ENCODE measurements at places on chromosomes 2 and 18. TPM values are rescaled to one million over a fixed set of nuclear protein-coding genes. Genes with fewer than 3 reads are reported as not detected.

Gene CXCR4
- total RNA-seq, result 27.7 TPM

Gene ALPP
- not detected for total RNA-seq

Gene ITPRIPL1
- total RNA-seq, result 3.8 TPM

Gene REG3G
- 18.1 TPM for total RNA-seq

Gene CSRNP3
- total RNA-seq, result 6.5 TPM

GRCh38 chr18:45562567-45563479 lies 52.5 kb upstream of the SLC14A2 start:
- DNase-seq, result no peak
- no peak overlapping the region for H3K4me3 ChIP-seq
- H3K27me3 ChIP-seq, result no peaks in the 10 kb centered on the region
- H3K36me3 ChIP-seq, result no peaks in the 10 kb centered on the region
- peaks cover 7% of the 10 kb centered on the region for H3K4me1 ChIP-seq
- no peak overlapping the region for H3K27ac ChIP-seq

DNA sequence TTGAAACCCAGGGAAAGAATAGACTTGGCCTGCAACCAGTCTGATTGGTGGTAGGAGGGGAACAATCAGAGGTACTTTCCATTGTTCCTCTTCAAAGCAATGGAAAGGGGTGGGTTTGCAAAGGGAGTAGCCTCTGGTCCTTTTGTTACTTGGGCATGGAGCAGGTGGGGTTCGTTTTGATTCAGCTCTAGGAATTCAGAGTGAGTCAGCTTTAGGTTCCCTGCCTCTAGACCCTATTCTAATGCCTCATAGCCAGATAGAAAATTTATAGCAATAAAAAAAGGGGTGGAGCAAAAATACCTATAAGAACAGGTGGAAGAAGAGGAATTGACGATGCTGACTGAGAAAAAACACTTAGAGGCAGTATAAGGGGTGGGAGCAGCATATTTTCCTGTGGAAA lies 636.4 kb downstream of the PLCL1 start:
- no peak overlapping the region for H3K27ac ChIP-seq
- no peaks in the 10 kb centered on the region for H3K4me1 ChIP-seq
- no peaks in the 10 kb centered on the region for H3K36me3 ChIP-seq
- H3K4me3 ChIP-seq, result no peak overlapping the region
- no peak for DNase-seq

- H3K27me3 ChIP-seq, result no peaks in the 10 kb centered on the region
- DNase-seq, result no peak
- H3K4me1 ChIP-seq, result no peaks in the 10 kb centered on the region
- H3K36me3 ChIP-seq, result no peaks in the 10 kb centered on the region
- H3K4me3 ChIP-seq, result no peak overlapping the region
These were observed 27.1 kb downstream of the FBLN7 start for GRCh38 chr2:112165296-112165695.

- H3K4me1 ChIP-seq, result peaks cover 4% of the 10 kb centered on the region
- no peaks in the 10 kb centered on the region for H3K36me3 ChIP-seq
- H3K27me3 ChIP-seq, result no peaks in the 10 kb centered on the region
These were observed 2.3 kb downstream of the RFTN2 start for GRCh38 chr2:197673106-197673505.

DNA sequence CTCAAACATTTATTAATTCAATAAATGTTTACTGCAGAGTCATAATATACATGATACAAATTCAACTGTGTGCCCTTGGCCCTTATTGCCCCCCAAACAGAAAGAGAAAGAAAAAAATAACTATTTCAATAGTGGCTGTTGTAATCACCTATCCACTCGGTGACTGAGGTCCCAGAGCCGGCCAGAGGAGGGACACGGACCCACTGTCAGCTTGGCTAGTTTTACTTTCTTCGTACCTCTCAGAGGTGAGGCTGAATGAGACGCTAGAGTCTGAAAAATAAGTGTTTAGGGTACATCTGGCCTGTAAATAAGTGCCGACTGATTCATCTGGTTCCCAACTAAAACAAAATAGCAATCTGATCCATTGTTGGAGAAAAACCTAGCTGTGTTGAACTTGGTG lies 31.3 kb upstream of the FZD7 start:
- H3K27ac ChIP-seq, result no peak overlapping the region
- DNase-seq, result no peak
- H3K27me3 ChIP-seq, result no peaks in the 10 kb centered on the region
- no peak overlapping the region for H3K4me3 ChIP-seq
- no peaks in the 10 kb centered on the region for H3K36me3 ChIP-seq

- DNase-seq, result no peak
- no peaks in the 10 kb centered on the region for H3K36me3 ChIP-seq
- no peaks in the 10 kb centered on the region for H3K27me3 ChIP-seq
- no peaks in the 10 kb centered on the region for H3K4me1 ChIP-seq
- no peak overlapping the region for H3K4me3 ChIP-seq
These were observed 15.4 kb upstream of the DTNA start for GRCh38 chr18:34694591-34695165.

DNA sequence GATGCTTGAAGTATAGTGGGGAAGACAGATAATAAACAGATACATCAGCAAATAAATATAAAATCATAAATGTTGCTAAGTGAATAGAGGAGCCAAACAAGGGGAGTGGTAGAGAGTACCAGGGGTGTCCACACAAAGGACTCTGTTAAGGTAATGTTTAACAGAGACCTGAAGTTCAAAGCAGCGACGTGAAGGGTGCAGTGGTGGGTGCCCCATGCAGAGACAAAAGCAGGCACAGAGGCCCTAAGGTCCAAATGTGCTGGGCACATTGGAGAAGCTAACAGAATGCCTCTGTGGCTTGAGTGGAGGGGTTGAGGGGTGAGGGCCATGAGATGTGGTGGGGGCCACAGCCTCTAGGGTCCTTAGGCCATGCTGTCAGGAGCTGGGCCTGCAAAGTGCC lies 109.1 kb downstream of the POLE4 start:
- no peak overlapping the region for H3K4me3 ChIP-seq
- no peak for DNase-seq
- no peaks in the 10 kb centered on the region for H3K36me3 ChIP-seq
- H3K4me1 ChIP-seq, result no peaks in the 10 kb centered on the region

GRCh38 chr2:80365762-80366161 lies 61.2 kb upstream of the LRRTM1 start:
- H3K27ac ChIP-seq, result no peak overlapping the region
- no peaks in the 10 kb centered on the region for H3K4me1 ChIP-seq
- no peaks in the 10 kb centered on the region for H3K27me3 ChIP-seq
- H3K36me3 ChIP-seq, result no peaks in the 10 kb centered on the region

- peak overlapping the region; percentile 97 for H3K27ac ChIP-seq
- peak overlapping the region; percentile 46 for H3K4me3 ChIP-seq
- H3K4me1 ChIP-seq, result peaks cover 22% of the 10 kb centered on the region
- DNase-seq, result no peak
- no peaks in the 10 kb centered on the region for H3K27me3 ChIP-seq
These were observed 2.4 kb upstream of the SMAD7 start for GRCh38 chr18:48953104-48953706.

DNA sequence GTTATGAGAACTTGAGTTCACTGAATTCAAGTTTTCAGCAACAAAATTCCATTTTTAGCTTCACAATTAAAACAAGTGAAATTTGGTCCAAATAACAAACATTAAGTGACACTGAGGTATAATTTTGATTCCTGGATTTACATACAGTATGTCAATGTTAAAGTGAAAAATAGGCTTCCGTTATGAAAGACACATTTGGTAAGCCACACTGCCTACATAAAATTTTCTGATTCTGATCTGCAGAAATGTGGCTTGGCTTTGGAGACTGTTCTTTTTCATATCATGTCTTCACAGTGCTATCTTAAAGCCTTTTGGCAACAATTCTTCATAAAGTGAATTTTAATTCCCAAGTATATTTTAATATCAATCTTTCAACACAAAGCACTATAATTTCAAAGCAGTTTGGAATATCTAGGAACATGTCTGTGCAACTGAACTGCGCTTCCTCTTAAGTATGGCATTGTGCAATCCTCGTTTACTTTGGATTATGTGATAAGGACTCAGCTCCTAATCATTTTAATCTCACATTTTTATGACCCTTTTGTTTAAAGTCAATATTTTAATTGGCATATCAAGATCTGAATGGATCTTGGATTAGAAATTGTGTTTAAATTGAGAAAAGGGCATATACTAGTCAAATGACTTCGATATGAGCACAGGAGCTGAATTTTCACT lies 60.0 kb downstream of the RBMS1 start:
- H3K4me3 ChIP-seq, result no peak overlapping the region
- H3K36me3 ChIP-seq, result no peaks in the 10 kb centered on the region
- H3K27me3 ChIP-seq, result no peaks in the 10 kb centered on the region

DNA sequence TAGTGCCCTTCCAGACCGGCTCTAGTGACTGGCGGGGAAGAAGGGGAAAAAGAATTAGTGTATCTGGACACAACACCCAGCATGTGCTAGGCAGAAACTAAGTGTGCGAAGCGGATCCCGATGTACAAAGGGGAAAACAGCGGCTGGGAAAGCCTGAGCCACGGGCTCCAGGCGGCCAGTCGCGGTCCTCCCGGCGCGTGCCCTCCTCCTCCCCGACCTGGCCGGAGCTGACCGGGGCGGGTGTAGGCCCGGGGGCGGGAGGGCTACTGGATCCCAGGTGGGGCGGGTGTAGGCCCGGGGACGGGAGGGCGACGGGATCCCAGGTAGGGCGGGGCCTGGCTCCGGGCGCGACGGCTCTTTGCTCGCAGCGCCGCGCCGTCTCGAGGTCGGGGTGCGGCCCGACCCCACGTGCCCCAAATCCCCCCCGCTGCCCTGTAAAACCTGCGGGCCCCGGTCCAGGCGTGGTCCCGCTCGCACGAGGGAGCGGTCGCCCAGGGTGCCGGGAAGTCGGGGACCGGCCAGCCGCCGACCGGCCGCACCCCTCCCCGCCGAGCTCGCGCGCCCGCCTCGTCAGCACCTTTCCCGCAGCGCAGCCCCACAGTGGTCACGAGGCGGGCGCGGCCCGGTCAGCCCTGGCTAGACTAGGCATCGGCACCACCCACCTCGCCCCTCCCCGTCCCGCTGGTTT lies 48.8 kb downstream of the C2orf42 start:
- H3K27ac ChIP-seq, result peak overlapping the region; percentile 96
- H3K27me3 ChIP-seq, result no peaks in the 10 kb centered on the region
- no peaks in the 10 kb centered on the region for H3K36me3 ChIP-seq
- H3K4me3 ChIP-seq, result peak overlapping the region; percentile 32

DNA sequence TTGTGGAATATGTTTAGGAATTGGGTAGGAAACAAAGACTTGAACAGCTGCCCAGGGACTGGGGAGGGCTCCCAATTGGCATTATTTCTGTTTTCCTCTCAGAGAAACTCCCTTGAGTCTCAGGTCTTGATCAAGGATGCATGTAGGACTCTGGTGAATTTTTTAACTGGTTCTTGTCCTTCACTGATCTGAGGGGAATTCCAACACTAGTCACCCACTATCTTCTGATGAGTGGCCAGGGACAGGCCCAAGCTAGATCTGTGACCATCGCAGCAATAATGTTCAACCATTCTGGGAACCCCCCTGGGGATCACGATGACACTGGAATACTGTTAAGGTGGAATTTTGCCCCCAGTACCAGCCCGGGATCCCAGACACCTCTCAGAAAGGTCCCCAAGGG lies 132.0 kb downstream of the SH3BP4 start:
- H3K27me3 ChIP-seq, result no peaks in the 10 kb centered on the region
- DNase-seq, result no peak
- no peak overlapping the region for H3K4me3 ChIP-seq
- no peaks in the 10 kb centered on the region for H3K36me3 ChIP-seq
- H3K4me1 ChIP-seq, result no peaks in the 10 kb centered on the region
- no peak overlapping the region for H3K27ac ChIP-seq

GRCh38 chr2:107393516-107393915 lies 433.2 kb upstream of the RGPD4 start:
- no peak for DNase-seq
- no peaks in the 10 kb centered on the region for H3K36me3 ChIP-seq
- H3K4me1 ChIP-seq, result no peaks in the 10 kb centered on the region
- no peak overlapping the region for H3K4me3 ChIP-seq
- no peaks in the 10 kb centered on the region for H3K27me3 ChIP-seq
- no peak overlapping the region for H3K27ac ChIP-seq

DNA sequence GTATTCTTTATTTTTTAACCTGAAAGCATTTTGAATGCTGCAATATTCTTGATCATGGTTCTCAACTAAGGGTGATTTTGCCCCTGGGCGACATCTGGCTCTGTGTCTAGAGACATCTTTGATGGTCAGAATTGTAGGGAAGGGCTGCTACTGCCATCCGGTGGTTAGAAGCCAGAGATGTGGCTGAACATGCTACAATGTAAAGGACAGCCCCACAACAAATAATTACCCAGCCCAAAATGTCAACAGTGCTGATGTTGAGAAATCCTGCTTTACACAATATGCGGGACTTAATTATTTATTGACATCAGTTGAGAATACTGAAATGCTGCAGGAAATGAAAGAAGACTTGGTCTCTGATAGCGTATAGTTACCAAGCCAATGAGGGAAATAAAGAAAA lies 37.5 kb upstream of the SERPINB2 start:
- H3K4me1 ChIP-seq, result no peaks in the 10 kb centered on the region
- H3K27me3 ChIP-seq, result no peaks in the 10 kb centered on the region
- no peak overlapping the region for H3K4me3 ChIP-seq
- DNase-seq, result no peak
- H3K27ac ChIP-seq, result no peak overlapping the region
- no peaks in the 10 kb centered on the region for H3K36me3 ChIP-seq

GRCh38 chr2:40254611-40255010 lies 197.3 kb downstream of the SLC8A1 start:
- no peaks in the 10 kb centered on the region for H3K36me3 ChIP-seq
- H3K4me3 ChIP-seq, result no peak overlapping the region
- no peaks in the 10 kb centered on the region for H3K4me1 ChIP-seq

DNA sequence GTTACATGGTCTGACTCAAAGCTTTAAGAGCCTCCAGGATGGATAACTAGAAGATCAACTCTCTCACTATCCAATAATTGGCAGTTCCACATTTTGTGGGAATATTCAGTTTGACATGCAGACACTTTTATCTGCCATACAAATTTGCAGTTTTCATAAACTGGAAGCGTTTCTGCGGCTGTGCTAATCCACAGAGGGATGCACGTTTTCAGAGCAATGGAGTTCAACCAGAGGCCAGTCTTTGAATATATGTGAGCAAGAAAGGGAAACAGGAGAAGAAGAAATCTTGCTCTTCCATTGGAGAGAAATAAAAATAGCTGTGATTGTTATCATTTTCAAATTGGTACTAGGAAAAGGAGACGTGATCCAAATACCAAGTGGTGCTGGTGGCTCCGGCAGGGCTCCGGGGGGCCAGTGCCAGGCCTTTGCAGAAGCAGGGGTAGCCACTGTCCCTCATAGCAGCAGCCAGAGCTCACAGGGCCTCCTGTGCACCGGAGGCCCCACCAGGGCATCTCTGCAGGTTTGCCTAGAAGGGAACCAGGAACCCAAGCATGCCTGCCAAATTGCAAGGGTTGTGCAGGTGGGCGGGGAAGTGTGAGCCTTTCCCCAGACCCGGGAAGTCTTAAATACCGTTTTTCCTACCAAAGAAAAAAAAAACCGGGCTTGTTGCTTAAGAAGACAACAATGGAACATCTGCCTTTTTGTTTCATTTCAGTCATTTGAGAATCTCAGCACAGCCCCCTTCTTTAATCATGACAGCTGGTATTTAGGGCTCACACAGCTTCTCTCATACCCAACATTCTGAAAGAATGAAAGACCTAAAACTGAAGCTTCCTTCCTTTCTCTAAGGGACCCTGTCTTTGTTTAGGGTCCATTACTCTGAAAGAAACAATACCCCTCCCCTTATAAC lies 791.1 kb upstream of the SOX11 start:
- no peak overlapping the region for H3K27ac ChIP-seq
- no peaks in the 10 kb centered on the region for H3K27me3 ChIP-seq
- no peaks in the 10 kb centered on the region for H3K4me1 ChIP-seq

- DNase-seq, result no peak
- no peak overlapping the region for H3K4me3 ChIP-seq
- H3K27ac ChIP-seq, result no peak overlapping the region
These were observed 79.2 kb downstream of the BIN1 start for GRCh38 chr2:127027715-127028114.
